ENCODE measurements at places on chromosomes 12 and 14.

DNA sequence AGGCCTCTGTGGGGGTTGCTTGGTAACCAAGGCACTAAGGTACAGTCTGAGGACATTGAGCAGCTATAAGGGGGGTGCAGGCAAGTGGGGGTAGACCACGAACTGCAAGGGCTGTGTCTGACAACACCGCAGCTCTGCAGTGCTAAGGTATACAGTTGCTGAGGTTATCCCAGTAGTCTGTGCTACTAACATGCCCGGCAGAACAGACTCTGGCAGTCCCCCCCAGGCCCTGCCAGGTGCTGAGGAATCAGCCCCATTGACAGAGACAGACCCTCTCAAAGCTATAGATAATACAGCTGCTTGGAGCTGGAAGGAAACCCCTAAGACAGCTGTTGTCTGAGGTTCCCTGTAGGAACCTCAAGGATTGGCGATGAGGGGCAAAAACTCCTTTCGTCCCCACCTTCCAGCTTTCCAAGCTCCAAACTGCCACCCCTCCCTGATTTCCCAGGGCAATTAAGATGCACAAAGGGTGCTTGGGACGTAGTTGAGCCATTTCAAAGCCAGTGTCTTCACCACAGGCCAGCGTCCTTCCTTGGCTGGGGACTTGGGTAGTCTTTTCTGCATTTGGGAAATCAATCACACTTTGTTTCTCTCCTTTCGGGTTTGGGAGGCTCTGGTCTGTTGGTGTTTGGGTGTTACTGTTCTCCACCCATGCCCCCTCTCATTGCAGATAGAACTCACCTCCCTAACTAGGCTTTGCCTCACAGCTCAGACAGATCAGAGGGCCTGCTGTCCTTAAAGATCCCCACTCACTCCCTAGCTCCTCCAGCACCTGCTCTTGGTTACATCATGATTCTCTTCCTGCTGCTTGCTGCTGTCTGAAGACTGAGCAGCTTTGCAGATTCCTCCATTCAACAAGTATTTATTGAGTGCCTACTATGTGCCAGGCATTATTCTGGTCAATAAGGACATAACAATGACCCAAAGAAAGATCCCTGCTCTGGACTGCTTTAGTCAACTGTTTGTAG is 2.0 kb upstream of the MYH7 start:
- DNase-seq = no peak

DNA sequence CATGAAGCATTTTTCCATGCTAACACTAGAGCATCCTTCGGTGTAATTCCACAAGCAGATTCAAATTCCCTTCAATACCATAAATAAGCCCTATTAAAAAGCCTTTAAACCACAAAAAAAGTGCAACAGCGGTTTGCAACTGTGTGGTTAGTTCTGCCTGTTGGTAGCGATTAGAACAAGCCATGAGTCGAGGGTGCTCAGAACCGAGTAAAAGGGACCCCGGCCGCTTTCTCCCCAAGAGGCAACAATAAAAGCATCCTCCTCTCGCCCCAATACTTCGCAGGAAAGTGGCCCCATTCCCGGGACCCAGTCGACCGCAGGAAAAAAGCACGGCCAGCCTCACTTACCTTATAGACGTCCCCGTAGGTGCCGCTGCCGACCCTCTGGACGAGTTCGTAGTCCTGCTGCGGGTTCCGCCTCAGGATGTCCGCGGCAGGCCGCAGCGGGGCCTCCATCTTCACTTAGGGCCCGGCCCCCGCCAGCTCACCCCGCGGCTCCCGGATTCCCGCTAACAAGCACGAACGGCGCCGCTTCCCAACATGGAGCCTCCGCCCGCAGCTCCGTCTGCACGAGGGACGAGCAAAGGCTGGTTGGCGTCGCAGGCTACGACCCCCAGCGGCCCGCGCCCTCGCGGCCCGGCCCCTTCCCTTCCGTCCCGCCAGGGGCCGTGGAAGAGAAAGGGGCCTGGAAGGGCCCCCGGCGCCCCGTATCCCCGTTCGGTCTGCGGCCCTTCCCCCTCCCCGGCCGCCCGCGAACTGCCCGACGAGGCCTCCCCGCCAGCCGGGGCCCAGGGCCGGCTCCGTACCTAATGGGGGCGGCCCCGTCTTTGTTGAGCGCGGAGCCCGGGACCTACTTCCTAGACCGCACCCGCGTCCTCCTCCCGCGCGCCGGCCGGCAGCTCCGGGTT is 521 bp downstream of the MAP4K5 start:
- DNase-seq = no peak

DNA sequence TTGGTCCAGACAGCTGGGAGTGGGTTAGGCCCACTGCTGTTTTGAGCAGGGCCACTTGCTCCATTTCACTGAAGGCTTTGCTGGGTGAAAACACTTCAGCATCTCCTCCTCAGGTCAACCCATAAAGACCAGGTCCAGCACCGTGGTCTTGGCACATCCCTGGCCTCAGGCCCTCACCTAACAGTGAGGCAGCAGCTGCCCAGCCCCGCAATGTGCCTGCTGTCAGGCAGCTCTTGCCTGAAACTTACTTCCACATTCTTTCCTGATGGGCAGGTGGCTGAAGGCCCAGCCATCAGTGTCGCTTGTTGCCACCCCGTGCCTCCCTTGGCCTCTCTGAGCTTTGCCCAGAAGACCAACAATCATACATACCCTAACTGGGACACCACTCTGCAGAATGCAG is 54.4 kb downstream of the ANAPC7 start:
- DNase-seq = no peak

- DNase-seq = no peak
These were observed 5.5 kb downstream of the DDIT3 start for GRCh38 chr12:57514720-57515407.

GRCh38 chr12:116582610-116583009 is 23.4 kb downstream of the MAP1LC3B2 start:
- DNase-seq = no peak

GRCh38 chr14:35883677-35884293 is 57.6 kb downstream of the BRMS1L start:
- DNase-seq = no peak

DNA sequence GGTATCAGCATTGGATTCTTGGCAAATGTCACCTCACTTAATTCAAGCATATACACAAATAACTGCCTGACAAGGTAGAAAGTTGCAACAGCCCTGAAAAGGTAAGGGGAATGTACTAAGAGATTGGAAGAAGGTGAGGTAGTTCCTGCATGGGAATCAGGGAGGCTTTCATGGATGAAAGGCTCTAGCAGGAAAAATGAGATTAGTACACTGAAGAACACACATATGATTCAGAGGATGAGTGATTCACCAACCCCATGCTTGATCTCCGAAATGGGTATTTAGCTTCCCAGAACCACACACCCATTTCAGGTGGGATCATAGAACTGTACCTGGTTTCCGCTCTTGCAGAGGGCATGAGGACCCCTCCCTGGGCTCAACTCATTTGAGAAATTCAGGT is 65.8 kb downstream of the PAH start:
- DNase-seq = no peak

DNA sequence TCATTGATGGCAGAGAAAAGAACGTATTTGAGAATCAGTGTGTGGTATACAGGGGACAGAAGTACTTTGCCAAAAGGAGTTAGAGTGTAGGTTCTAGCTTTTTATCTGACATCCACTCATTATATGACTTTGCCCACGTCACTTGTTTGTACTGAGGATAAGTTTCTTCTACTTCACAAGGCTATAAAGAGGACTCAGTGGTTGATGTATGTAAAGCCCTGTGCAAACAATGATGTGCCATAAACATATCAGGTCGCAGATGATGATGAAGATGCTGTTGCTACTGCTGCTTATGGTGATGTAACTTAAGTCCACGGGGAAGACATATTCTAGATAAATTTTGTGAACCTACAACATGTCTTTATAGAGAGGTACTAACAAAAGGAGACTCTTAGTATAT is 66.3 kb downstream of the TRHDE start:
- no peak for DNase-seq

DNA sequence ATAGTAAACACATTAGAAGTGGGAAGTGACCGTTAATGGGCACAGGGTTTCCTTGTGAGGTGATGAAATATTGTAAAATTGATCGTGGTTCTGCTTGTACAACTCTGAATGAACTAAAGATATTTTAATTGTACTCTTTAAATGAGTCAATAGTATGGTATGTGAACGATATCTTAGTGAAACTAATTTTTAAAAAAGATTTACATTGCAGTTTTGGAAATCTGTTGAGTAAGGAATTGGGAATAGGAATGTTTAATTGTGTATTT is 1.7 kb downstream of the ZNF410 start:
- DNase-seq = no peak

GRCh38 chr12:44816446-44817017 is 59.6 kb downstream of the NELL2 start:
- no peak for DNase-seq

DNA sequence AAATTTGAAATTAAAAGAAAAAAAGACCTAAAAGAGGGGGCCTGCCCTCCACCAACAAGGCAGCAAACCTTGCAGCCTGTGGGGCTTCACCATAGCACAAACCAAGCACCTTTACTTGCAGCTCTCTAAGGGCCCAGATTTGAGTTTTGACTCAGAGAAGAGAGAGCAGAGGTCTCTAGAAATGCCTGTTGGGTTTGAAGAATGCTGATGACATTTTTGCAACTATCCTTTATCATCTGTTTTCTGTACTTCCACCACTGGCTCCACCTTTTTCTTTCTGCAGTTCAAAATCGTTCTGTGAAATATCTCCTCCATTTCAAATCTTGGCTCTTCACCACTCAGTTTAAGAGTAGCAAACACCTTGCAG is 83.8 kb upstream of the HMGA2 start:
- no peak for DNase-seq

DNA sequence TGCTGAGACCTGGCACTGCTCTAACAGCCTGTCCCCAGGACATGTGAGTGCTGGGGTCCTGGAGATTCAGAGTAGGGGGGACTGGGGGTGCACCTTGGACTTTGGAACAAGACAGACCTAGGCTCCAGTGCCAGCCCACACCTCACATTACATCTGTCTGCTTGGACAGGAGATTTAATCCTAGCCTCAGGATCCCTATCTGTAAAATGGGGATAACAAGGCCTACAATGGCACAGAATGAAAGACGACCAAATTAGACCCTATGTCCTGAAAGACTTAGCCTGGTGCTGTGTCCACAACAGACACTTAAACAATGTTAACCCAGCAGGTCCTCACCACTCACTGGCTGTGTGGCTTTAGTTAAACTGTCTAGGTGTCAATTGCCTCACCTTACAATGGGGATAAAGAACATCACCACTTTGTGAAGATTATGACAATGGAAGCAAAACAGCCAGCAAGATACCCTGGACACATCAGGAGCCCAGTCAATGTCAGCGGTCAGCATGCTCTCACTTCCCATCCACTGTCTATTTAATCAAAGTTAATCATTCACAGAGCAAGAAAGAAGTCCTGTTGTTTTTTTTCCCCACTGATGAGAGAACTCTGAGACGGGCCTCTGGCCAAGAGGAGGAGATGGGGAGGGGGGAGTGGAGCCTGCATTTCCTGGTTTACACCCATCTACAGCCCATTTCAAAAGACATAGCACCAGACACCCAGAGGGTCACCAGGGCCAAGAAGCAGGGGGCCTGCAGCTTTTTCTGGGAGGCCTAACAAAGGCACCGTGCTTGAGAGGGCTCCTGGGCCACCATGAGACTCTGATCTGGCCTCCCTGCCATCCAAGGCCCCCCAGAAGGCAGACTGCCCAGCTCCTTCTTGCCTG is 40.6 kb downstream of the ACTN1 start:
- DNase-seq = no peak

GRCh38 chr14:75461303-75461702 is 33.5 kb downstream of the JDP2 start:
- DNase-seq = no peak

DNA sequence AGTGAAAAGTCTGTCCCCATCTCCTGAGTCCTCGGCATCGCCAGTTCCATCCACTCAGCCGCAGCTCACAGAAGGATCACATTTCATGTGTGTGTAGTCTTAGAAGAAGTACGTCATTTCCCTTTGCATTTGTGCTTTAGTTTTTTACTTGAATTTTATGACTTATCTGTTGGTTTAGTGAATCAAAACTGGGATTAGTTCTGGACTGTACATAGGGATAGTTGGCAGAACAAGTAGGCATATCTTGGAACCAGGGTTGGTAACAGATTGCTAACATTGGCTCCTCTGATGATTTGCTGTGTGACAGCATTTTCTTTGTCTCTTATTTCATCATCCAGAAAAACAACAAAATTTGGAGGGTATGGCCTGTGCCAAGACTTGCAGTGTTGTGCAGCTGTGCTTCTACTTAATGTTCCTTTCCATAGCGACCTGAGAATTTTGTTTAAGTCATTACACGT is 69.6 kb upstream of the AEBP2 start:
- no peak for DNase-seq

DNA sequence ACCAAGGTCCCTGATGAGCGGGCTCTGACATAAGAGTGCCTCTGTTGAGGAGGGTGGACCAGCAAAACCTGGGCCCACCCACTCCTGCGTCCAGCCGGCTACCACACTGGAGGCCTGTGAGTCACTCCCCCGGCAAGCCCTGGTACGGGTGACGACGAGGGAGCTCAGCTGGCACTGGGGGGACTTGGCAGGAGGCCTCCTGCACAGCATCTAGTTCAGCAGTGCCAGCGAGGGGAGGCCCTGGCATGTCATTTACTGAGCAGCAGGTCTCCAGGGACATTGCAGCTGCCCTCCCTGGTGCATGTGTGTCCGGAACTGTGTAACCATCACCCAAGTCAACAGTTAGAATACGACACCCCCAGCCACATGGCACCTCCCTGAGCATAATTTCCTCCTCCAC is 24.4 kb downstream of the CD9 start:
- no peak for DNase-seq

DNA sequence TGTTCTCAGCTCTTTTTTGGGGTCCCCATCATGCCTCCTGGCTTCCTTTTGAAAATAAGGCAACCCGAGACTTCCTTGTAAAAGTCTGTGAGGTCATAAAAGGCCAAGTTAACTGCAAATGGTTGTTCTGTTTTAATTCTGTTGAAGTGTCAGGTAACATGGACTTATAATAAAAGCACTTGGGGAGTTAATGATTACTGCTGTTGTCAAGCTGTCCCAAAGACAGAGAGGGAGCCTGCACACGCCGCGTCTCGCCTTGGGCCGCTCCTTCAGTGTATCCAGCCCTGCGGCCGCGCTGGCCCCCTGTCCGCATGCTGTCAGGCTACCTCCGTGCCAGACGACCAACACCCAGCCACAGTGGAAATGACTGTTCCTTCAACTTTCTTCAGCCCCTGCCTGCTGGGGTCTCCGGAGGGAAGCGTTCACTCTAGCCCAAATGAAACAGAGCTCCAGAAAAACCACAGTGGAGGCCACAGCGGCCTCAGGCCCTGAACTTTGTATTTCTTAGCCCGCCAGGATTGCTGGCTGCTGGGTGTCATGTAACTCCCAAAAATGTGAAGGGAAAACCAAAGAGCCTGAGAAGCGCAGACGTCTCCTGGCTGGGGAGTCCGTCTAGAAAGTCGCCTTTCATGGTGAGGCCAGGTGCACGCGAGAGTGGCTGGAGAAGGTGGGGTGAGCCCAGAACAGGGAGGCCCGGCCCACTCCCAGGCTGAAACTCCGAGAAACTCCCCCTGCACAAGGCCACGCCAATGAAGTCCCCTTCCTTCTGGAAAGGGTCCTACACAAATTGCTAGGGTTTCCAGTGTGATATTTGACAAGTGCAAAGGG is 189.1 kb downstream of the ZFP36L1 start:
- no peak for DNase-seq
